NB4 (cell line): ENCODE measurements at places on chromosomes 3 and 15.

GRCh38 chr3:139427283-139428060 lies 38.0 kb upstream of the COPB2 start:
- DNase-seq, result peak; percentile 76

- no peak for DNase-seq
Measured at GRCh38 chr3:11530153-11530721, 113.5 kb downstream of the VGLL4 start.

- no peak for DNase-seq
Measured at GRCh38 chr3:178233371-178234071, 302.7 kb upstream of the KCNMB2 start.

- no peak for DNase-seq
Measured at GRCh38 chr3:114327665-114328064, 33.8 kb downstream of the TIGIT start.

DNA sequence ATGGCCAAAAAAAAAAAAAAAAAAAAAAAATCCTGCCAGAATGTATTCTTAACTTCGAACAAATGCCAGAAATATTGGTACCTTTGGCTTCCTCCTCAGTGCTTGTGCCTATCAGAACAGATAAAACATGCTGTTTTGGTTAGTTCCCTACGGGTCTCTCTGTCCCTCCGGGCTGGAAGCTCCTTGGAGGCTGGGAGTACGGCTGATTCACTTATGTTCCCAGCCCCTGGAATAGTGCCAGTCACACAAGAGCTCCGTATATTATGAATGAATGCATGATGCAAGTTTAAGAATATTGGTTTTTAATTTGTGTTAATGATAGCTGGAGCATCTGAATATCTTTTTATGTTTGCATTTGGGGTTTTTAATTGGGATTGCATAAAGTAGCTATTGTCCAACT lies 44.0 kb downstream of the NR2F2 start:
- no peak for DNase-seq

DNA sequence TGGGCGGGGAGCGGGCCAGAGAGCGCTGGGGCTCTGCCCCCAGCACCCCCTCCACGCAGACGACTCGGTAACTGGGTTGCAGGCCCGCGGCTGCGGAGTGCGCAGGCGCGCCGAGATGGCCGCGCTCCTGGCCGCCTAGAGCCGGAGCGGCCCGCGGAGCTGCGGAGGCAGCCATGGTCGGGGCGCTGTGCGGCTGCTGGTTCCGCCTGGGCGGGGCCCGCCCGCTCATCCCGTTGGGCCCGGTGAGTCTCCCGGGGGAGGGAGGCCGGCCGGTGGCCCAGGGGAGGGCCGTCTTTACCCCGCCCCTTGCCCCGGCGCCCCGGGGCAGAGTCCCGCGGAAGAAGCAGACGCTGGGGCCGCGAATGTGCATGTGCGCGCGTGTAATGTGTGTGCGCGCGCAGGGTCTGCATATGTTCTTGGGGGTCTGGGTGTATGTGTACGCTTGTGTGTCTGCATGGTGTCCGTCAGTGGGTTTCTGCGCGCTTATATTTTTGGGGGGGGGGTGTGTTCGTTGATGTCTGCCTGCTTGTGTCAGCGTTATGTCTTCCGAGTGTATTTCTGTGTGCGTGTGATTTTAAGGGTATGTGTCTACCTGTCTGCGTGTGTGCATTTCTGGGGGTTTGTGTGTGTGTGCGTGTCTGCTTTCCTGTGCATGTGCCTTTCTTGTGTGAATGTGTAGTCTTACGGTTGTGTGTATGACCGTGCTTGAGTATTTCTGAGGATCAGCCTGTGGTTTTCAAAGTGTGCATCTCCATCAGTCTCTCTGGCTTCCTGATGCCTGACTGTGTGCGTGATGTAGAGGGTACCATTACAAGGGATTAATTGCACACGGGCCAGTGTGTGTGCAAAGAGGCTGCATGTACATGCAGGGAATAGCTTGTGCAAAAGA lies at the start of gene ABHD14A:
TSS of gene ABHD14A (plus strand) at position 102 of the 889 bp plus-strand sequence. CDS start at position 174, 72 bp downstream.
- DNase-seq, result peak; percentile 78

GRCh38 chr15:64981812-64982431 lies 7.8 kb downstream of the SPG21 start:
- no peak for DNase-seq

DNA sequence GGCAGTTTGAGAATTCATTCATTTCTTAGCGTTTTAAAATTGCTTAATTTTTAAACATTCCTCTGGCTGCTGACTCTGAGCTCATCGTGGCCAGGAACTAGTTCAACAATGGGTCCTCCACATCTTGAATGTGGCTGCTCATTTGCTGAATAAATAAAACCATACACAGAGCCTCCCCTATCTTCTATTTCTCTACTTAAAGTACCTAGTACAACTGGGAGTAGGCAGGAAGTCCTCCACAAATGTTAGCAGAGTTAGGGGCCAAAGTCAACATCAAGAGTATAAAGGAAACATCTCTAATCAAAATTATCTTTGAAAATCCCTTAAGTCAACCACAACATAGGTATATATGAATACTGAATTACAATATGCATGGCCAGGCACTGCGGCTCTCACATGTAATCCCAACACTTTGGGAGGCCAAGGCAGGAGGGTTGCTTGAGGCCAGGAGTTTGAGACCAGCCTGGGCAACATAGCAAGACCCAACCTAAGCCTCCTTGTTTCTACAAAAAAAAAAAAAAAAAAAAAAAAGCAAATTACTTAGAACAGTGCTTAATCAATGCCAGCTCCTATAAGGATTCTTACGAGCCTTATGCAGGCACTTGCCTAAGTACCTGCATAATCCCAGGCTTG lies 57.5 kb upstream of the LMOD3 start:
- DNase-seq, result no peak

DNA sequence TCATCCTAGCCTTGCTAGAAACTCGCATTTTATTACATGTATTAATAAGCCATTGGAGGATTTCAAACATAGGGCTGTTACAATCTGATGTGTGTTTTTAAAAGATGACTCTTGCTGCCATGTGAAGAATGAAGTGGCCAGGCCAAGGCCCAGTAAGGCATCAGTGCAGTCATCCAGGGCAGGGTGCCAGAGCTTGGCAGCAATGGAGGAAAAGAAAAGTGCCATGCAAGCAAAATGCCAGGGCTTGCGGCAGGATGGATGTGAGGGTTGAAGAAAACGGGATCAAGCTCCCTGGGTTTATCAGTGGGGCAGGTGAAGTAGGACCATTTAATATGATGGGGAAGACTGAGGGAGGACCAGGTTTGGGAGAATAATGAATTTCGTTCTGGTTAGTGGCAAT lies 183.6 kb downstream of the MINAR1 start:
- no peak for DNase-seq

GRCh38 chr3:45214061-45214680 lies 11.9 kb downstream of the TMEM158 start:
- DNase-seq, result no peak

DNA sequence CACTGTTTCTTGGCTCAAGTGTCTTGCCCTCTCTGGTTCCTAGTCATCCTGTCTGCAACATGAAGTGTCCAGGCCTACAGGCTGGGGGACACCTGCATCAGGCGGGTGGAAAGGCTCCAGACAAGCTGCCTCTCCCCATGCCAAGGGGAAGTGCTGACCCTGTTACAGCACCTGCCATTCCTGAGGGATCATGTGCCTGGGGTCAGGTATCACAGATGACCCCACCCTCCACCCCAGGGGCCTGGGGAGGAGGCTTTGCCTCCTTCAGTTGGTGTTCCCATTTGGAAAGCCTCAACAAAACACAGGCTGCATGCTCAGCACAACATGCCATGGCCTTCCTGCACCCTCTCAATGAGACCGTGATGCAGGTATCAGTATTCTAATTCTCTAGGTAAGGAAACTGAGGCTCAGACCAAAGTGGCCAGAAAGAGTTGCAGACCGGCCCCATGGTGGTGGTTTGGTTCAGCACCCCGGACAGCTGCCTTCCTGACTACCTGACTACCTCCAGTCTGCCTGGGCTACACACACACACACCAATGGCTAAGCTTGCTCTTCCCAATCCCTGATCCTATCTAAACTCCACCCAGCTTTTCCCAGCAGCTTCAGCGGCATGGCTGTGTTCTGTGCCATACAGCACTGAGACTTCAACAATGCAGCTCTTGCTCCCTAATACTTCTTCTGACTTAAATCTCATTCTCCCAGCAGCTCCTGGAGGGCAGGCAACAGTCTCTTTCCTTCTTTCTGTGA lies 69.7 kb upstream of the LINGO1 start:
- DNase-seq, result peak; percentile 30

- DNase-seq, result no peak
Measured at GRCh38 chr3:193997228-193998122, 138.5 kb upstream of the HES1 start.

DNA sequence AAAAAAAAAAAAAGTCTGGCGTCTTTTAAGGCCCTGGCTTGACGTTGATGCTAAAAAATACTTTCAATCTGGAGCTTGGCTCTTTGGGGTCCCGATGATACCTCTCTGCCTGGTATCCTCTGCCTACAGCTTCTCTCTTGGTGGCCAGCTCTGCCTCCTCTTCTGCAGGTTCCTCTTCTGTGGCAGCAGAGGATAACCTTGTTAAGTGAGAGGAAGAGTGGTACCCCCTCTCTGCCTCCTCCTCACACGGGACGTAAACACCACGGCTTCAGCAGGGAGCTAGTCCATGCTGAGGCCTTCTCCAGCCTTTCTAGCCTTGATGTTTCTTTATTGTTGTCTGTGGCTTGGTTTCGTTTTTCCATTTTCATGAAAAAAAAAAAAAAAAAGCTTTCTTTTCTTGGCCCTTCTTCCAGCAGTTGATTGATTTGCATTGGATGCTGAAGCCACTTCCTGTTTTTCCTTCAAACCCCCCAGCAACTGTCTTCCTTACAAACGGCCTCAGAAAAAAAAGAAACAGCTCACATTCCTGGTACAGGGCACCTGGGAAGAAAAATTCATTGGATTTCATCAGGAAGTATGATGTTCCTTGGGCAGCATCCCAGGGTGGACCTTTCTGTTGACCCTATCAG lies 59.7 kb downstream of the RORA start:
- DNase-seq, result peak; percentile 5

DNA sequence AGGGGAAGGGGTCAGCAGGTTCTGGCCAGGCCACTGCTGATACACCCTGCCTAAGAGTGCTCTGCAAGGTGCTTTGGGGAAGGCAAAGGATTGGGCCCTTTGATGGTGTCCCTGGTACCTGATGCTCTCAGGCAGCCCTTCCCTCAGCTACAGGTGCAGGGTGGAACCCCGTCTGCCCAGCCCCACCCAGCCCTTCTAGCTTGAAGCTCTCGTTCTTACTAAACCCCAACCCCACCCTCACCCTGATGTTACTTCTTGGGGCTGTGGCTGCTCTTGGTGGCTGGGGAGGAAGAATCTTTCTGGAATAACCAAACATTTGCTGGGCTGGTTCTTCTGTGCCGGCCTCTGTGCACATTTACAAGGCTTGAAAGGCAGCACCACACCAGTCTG lies 6.4 kb downstream of the GNAI2 start:
- no peak for DNase-seq
